C1 segment of cervical spinal cord (tissue), 14 donors: ENCODE measurements at places on chromosomes 12 and 14.
A peak's percentile ranks its signal among the peaks of the same experiment; 100 is the strongest.

DNA sequence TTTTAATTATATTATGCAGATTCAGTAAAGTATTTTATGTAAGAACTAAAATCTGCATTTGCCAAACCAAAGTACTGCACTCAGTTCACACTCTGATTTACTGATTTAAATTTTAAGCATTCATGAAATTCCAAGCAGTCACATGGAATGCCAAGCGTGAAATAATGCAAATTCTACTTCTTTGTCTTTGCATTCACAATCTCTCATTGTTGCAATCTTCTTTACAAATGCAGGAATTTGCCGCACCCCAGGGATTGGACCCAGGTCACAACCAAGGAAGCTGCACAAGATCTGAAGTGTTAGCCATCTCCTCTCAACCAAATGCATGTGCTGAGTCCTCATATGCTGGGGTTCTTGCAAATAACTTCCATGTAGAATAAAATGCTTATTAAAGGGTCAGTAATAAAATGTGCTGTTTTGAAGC lies 71.9 kb downstream of the TUNAR start:
- DNase-seq, result no peak

GRCh38 chr12:49912345-49913255 lies 8.9 kb upstream of the FAIM2 start:
- DNase-seq, result no peak

GRCh38 chr12:6327229-6328041 lies 14.4 kb downstream of the TNFRSF1A start:
- no peak for DNase-seq

- no peak for DNase-seq
These were observed 180.3 kb downstream of the ADGRD1 start for GRCh38 chr12:131133994-131134393.

DNA sequence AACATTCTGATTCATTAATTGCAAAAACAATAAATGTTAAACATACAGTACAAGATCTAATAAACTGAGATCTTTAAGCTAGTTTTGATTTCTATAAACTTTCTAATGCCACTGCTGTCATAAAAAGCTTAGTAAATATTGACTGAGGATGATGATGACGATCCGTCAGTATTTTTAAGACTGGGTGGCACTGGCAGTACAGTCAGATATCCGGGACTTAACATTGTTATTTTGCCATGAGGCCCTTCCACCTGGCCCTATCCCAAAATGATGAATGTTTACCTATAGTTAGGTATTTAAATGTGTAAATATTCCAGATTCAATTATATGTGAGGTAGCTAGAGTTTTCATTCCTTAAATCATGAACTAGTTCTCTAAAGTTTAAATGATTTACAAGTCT lies 158.5 kb downstream of the FOXA1 start:
- no peak for DNase-seq

DNA sequence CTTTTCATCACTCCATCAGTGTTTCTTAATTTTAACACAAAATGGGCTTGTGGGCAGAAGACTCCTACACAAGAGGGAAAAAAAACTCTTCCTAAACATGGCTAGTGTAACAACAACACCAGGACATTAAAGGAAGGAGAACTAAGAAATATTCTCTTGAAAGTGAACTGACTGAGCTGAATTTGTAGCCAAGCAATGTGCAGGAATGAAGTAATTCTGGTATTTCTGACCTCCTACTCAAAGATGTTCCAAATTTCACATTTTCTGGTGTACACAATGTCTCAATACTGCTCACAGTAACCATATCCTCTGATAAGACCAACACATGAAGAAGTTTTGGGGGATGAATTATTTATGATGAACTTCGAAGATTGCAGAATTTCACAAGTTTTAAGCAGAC lies 357.3 kb downstream of the DUSP6 start:
- DNase-seq, result no peak

DNA sequence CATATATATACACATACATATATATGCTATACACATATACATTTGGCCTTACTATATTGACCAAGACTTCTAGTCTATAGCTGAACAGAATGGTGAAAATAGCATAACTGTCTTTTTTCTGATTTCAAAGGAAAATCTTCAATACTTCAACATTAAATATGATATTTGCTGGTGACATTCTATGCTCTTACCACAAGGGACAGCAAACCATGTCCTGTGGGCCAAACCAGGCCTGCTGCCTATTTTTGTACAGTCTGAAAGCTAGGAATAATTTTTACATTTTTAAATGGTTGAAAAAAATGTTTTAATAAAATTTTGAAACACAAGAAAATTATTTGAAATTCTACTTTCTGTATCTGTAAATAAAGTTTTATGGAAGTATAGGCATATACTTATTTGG lies 63.6 kb downstream of the EML5 start:
- DNase-seq, result no peak

DNA sequence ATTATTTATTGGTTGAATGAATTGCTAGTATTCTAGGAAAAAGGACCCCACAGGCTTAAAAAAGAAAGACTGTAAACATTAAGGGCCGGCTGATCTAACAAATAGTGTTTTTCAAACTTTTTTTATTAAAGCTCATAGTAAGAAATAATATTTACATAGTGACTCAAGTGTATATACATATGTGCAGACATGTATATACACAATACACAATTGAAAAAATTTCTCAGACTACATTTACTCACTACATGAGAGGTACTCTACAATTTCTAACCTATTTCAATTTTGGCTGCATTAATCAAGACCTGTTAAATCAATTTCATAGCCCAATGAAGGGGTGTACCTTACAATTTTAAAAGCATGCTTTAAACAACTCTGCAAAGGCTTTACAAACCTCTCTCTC lies 17.5 kb downstream of the KCNH5 start:
- no peak for DNase-seq

DNA sequence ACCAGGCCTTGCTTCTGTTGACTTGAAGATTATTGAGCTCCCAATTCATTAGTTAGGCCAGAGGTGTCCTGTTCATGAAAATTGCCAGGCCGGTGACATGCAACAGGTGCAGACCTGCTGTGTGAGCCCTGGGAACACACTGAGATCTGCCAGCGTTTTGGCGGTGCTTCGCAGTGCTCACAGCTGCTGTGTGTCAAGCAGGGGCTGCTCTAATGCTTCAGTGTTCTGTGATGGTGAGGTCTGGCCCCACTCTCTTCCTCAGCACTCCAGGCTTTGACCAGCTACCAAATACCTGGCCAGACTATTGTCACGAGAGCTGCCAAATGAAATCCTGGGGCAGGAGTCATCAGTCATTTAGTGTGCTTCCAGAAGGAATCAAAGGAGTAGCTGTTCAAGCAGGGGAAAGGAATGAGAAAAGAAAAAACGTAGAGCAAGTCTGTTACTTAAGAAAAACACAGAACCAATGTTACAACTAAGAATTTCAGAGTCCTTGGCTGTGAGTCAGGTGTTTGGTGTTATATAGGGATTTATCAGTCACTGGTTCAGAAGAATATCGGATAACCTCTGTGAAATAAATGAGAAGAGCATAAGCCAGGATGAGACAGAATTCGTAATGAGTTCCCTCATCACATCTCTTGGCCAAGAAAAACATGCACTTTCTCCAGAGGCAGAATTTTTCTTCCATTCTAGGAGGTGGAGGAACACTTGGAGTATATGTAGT lies 150.8 kb downstream of the FBXL14 start:
- DNase-seq, result no peak

- no peak for DNase-seq
These were observed 43.9 kb downstream of the TMTC3 start for GRCh38 chr12:88185988-88186387.

- DNase-seq, result no peak
These were observed 423.7 kb downstream of the LRIG3 start for GRCh38 chr12:58496411-58497190.

DNA sequence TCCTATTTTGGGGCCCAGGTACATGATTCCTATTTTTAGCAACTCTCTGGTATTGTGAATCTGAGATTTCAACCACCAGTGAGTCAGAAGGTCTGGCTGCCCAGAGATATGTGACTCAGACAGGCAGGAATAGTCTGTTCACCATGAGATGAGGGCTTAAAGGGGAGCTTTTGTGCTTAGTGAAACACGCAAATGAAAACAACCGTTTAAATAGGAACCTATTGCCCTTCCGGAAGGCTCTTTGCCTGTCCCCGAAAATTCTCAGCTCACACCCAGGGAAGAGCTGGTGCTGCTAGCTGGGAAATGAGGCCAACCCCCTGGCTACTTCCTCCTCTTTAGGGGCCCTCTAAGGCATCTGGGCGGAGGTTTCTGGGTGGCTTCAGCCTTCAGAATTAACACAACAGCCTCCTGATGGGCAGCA lies 283.6 kb downstream of the CACNA1C start:
- no peak for DNase-seq

DNA sequence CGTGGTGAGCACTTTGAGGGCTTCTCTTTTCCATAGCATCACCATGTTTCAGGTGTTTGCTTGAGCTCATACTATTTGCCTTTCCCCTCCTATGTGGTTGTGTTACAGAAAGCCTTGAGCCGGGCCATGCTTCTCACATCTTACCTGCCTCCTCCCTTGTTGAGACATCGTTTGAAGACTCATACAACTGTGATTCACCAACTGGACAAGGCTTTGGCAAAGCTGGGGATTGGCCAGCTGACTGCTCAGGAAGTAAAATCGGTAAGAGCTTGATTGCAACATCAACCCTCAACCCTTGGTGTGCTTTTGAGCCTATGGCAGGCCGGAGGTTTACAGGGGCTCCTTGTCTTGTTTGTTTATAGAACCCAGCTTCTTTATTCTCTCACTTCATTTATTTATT lies 8.1 kb downstream of the LETMD1 start:
- DNase-seq, result no peak

DNA sequence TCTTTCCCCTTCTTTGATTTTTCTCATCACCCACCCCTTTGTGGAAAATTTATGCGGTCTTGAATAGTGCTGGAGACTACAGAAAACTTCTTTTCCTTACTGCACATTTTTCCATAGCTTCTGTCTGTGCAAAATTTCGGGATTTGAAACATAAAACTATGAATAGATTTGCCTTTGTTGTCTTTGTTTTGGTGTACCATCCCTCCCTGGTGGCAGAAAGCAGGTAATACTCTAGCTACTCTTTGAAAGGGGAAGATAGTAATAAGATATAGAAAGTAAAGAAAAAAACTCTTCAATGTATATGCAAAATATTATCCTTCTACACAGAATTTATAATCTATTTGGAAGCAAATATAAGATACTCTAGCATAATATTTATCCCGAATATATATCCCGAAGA lies 79.1 kb upstream of the LMO3 start:
- no peak for DNase-seq

DNA sequence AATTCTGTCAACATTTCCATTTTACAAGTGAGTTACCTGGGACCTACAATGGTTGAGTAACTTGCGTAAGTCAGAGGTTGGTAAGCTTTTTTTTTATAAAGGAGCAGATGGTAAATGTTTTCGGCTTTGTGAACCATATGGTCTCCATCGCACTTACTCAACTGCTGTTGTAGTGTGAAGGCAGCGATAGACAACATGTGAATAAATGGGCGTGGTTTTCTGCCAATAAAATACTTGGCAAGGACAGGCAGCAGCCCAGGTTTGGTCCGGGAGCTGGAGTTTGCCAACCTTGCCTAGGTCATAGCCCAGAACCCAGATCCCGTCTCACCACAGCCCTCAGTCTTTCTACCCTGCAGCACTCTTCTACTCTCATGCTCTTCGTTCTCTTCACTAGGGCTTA lies 6.3 kb downstream of the DDX55 start:
- no peak for DNase-seq

DNA sequence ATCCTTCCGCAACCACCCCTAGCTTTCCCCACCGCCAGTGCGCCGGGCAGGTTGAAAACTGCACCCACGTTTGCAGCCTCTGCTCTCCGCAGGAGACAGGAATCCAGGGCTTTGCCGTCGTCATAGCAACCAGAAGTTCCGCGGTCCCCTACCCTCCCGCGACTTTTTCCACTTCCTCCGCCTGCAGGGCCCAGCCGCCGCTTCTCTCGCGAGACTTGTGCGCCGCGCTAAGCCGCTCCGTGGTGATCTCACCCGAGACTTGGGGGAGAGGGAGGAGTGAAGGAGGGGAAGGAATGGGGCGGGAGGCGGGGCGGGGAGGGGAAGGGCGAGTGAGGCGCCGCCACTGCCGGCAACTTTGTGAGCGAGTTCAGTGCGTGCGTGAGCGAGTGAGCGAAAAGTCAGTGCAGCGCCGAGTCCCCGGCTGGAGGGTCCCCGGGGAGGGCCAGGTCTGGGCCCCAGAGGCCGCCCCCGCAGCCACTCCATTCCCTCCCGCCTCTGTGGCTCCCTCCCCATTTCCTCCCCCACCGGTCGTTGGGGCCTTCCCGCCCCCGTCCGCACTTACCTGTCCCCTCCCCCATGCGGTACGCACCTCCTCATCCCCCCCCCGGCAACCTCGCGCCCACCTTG lies 413.0 kb downstream of the PCNX1 start:
- peak; percentile 93 for DNase-seq

DNA sequence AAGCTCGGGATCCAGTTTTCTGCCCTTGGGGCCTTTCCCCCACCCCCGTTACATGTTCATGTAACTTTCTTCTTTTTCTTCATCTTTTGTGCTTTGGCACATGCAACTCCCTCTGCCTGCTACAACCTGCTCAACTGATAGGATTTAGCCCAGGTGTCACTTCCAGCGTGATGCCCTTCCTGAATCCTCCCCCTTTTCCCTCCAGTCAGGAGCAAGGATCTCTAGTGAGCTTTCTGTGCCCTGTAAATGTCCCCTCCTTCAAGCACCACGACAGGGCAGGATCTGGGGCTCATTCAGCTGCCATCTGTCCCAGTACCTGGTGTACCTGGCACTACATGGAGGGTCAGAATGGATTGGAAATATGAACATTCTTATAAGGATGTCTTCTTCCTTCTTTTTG lies 15.3 kb downstream of the PELI2 start:
- peak; percentile 96 for DNase-seq

GRCh38 chr12:85531341-85531740 lies 251.3 kb downstream of the ALX1 start:
- no peak for DNase-seq

DNA sequence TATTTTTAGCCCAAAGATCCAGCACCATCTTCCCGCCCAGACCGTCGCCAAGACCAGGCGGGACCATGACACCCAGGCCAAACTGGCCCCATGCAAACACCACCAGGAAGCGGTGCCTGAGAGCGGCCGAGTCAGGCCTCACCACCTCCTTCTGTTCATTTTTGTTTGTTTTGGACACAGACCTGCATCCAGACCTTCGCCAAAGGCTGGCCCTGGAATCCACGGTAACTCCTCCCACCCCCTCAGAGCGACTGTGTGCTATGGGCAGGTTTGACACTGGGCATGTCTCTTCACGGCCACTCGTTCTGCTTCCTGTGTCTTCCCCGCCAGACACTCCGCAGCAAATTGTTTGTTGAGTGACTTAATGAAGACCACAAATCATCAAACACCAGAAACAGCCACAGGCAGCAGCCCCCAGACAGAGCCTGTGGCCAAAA lies 47.1 kb downstream of the NCOR2 start:
- DNase-seq, result no peak
